T-helper 17 cell (primary cell): ENCODE measurements at places on chromosomes 7 and 10.

DNA sequence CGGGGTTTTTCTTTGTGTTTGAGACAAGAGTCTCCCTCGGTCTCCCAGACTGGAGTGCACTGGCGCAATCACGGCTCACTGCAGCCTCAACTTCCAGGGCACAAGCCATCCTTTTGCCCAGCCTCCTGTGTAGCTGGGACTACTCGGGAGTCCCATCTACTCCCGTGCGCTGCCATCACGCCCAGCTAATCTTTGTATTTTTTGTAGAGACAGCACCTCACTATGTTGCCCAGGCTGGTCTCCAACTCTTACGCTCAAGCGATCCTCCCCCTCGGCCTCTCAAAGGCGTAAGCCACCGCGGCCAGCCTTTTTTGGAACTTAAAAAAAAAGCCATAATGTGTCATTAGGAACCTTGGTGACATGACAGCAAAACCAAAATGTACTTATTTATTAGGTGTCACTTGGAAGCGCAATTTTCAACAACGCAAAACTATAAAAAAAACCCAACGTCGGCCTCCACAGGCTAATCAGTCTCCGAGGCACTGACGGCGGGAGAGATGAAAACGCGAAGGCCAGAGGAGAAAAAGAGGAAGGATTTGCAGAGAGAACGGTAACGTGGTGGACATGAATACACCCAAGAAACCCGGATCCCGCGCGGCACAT, 911 bp upstream of the HNRNPH3 start:
- DNase-seq, result peak; percentile 6

GRCh38 chr7:142348100-142348499, 90.2 kb upstream of the PRSS58 start:
- DNase-seq, result no peak

- no peak for DNase-seq
Observed at GRCh38 chr10:71920540-71921323, 43.5 kb upstream of the CHST3 start.

DNA sequence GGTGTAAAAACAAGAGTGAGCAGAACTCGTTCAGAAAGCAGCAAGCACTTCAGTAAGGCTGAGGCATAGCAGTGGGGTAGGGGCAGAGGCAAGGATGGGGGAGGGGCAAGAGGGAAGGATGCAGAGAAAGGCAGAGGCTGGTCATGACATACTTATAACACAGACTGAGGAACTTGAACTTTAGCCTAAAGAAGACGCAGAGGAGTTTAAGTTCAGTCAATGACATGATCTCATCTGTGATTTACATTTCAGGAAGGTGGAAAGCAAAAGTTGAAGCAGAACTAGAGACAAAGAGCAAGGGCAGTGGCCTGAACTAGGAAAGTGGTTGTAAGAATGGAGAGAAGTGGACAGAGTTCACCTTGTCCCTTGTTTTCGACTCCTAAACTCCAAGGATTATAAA, 15.8 kb downstream of the MACC1 start:
- no peak for DNase-seq

GRCh38 chr7:143305423-143306070, 10.4 kb upstream of the CLCN1 start:
- peak; percentile 50 for DNase-seq

GRCh38 chr10:111390813-111391563, 314.2 kb downstream of the ADRA2A start:
- DNase-seq, result no peak

- no peak for DNase-seq
Observed at GRCh38 chr7:37531225-37531624, 82.6 kb upstream of the ELMO1 start.

DNA sequence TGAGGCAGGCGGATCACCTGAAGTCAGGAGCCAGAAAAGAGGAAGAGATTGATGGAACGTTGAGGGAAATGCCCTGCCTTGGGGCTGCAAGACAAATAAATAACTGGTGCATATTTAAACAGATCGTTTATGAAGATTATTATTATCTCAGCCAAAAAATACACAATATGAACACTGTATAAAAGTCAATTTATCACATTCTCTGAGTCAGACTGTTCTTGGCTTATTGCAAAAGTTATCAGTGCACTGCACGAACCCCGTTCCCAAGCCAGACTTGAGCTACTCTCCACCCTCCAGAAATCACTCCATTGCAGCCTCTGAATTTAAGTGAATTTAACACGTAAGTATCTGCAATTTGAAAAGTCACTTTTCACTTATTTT, 1.6 kb downstream of the DNMBP start:
- no peak for DNase-seq

DNA sequence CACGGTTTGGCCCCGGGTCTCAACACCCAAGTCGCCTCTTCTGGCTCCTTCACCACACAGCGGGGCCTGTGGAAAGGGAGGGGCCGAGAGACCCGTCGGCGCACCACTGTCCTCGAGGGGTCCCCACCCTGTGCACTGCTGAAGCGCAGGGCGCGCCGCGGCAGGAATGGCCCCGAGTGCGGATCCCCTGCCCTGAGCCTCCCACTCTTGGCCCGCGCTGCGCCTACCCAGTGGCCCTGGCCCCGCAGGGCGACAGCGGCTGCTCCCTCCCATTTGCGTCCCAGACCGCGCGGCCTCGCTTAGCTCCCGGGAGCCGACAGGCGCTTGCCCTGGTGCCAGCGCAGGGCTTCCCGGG, 2.1 kb upstream of the SFMBT2 start:
- DNase-seq, result no peak

- no peak for DNase-seq
Observed at GRCh38 chr10:24680647-24681524, 42.8 kb downstream of the ARHGAP21 start.

DNA sequence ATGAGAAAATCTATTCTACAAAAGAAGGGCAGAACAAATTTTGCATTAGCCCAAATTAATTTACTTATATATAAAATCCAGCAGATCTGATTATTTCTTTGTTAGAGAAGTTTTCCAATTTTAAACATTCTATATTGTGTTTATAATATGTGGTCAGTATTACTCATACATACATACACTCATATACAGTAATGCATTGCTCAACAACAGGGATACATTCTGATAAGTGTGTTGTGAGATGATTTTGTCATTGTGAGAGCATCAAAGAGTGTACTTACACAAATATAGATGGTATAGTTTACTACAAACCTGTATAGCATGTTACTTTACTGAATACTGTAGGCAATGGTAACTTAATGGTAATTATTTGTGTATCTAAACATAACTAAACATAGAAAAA, 239.6 kb upstream of the ETV1 start:
- DNase-seq, result no peak

GRCh38 chr10:44860811-44861736, 50.1 kb upstream of the TMEM72 start:
- DNase-seq, result no peak

DNA sequence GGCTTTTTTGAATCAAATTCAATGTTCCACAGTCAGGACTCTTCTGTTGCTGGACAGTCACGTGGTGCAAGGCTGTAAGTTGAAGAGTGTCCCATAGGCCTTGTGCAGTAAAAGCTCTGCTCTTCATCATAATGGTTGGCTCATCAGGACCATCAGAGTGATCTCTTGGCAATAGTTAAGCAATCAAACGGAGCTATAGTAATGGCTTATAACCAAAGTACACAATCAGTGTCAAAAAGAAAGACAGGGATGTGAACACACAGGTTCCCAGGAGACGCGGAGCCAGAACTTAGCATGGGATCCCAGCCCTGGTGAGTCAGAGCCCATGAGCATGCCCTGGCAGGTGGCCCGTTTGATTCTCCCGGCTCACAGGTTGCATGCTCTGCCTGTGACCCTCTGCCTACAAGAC, 10.8 kb upstream of the GPNMB start:
- no peak for DNase-seq

DNA sequence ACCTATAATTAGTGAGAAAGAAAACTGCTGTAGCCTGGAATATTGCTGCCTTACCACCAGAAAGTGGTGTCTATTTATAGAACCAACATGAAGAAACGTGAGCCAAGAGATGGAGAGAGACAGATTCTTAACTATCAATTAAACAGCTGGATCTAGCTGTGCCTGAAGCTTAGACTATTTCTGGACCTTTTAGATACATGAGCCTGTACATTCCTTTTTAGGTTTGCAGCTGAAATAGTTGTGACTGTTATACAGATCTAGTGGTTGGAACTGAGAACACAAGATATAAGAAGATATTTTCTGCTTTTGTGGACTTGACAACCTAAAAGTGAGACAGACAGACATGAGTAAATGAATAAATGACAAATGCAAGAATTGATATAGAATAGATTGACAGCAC, 73.4 kb downstream of the CDK14 start:
- no peak for DNase-seq

DNA sequence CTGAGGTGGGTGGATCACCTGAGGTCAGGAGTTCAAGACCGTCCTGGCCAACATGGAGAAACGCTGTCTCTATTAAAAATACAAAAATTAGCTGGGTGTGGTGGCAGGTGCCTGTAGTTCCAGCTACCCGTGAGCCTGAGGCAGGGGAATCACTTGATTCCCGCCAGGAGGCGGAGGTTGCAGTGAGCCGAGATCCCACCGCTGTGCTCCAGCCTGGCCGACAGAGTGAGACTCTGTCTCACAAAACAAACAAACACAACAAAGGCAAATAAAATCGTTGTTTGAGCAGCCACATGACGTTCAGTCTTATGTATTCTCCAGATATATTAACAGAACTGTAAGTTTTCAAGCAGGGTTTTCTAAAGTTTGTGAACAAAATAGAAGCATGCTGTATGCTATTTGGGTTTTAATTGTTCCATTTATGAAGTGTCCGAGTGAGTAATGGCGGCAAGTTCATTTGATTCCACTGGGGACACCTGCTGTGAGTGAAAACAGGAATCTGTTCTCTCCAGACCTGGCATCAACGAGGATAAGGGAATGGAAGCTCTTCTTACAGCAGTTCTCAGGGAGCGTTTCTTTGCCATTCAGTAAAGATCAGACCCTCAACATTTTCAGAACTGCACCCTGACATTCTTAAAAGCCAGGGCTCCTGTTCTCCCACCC, 122.5 kb upstream of the PITRM1 start:
- no peak for DNase-seq

DNA sequence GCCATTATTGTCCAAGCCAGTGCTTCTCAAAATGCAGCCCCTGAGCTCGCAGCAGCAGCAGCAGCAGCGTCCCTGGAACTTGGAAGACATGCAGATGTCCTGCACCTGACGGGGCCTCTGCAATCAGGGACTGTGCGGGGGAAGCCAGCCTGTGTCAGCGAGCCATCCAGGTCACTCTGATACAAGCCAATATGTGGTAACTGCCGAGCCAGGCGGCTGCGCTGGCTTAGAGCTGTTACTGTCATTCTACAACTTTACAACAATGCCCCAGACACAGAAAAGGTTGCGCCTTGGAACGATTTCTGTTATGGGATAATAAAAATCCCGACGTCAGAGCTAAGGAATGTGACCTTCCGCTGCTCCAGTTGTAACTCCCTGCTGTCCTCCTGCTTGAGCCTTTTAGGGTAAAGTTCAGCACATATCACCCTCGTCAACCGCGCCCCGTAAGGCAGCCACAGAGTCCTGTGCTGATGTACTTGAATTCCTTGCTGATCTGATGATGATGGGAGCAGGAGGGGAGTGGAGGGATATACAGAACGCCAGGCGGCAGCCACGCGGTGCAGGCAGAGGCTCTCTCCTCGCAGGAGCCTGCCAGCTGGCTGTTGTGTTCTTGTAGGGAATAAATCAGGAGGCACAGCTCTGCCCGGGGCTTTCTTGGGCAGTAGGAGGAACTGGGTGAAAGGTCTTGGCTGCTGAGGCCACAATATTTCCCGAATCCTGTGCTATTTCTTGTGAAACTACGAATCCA, 20.0 kb upstream of the CRYGN start:
- DNase-seq, result no peak

DNA sequence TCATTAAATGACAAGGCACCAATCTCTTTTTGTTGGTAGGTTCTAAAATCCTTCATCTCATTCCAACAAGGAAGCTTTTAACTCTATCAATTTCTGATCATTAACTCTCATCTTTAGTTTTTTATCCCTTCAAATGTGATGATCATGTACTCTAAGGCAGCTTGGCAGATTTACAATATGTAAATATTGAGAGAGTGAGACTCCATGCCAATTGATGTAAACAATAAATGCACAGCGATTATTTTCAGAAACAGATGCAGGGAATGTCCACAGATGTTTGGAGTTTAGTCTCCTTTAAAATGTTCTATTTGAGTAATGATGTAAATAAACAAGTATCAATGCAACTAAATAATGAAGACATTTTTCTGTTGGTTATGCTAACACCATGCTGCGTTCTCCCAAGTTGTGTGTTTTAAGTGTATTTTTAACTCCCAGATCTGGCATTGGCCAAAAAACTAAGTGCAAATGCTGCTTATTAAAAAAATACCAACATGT, 213.8 kb downstream of the AHR start:
- no peak for DNase-seq
